Lower lobe of right lung (tissue), 2 donors: ENCODE measurements at places on chromosomes 2 and 18. TPM values are rescaled to one million over a fixed set of nuclear protein-coding genes. Genes with fewer than 3 reads are reported as not detected.

Gene KCNG3
- 0.89 TPM for total RNA-seq

Gene UCN
- total RNA-seq = 4.0 TPM

Gene GEN1
- total RNA-seq = 9.0 TPM

Gene AFF3
- total RNA-seq = 57.3 TPM

Gene BIRC6
- total RNA-seq = 88.3 TPM

Gene NAT8
- not detected for total RNA-seq

Gene SMIM21
- total RNA-seq = not detected

Gene GAREM2
- 2.0 TPM for total RNA-seq

Gene RAD51AP2
- not detected for total RNA-seq

Gene SERPINB3
- not detected for total RNA-seq

Gene DSC3
- total RNA-seq = 0.24 TPM

Gene PJVK
- 3.0 TPM for total RNA-seq

Gene AMMECR1L
- 14.8 TPM for total RNA-seq

Gene GBX2
- total RNA-seq = not detected

Gene ALPP
- total RNA-seq = 6.0 TPM

Gene SOCS6
- total RNA-seq = 24.8 TPM

Gene RAX
- not detected for total RNA-seq

Gene MOCOS
- 4.2 TPM for total RNA-seq

Gene CCDC74B
- 7.2 TPM for total RNA-seq

Gene GPD2
- 50.4 TPM for total RNA-seq

Gene MEX3C
- 21.2 TPM for total RNA-seq

Gene NEB
- total RNA-seq = 0.83 TPM

Gene EVA1A
- 31.7 TPM for total RNA-seq

Gene CMPK2
- 43.3 TPM for total RNA-seq
